Mesothelial cell of epicardium (in vitro differentiated cells): ENCODE measurements at places on chromosomes 2 and 18.

- no peak for DNase-seq
Observed at GRCh38 chr2:20257411-20257810, 32.5 kb upstream of the SDC1 start.

GRCh38 chr2:16055848-16056580 is 115.7 kb downstream of the MYCN start:
- DNase-seq = no peak

DNA sequence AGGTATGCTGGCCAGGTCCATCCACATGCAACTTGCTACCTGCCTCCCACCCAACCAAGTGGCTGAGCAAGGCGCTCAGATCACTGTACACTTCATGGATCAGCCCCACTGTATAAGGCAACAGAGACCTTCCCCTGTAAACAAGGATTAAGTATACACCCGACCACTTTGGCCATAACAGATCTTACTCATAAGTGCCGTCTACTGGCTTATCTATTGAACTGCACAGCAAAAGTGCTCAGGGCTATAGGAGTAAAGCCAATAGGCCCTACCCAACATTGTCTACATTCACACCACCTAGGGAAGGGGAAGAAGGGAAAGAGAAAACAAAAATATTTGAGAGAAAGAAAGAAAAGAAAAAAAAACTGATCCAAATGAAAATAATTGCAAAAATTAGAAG is 663.9 kb upstream of the LRRTM1 start:
- DNase-seq = no peak

- no peak for DNase-seq
Observed at GRCh38 chr2:7721413-7721995, 804.3 kb downstream of the RNF144A start.

DNA sequence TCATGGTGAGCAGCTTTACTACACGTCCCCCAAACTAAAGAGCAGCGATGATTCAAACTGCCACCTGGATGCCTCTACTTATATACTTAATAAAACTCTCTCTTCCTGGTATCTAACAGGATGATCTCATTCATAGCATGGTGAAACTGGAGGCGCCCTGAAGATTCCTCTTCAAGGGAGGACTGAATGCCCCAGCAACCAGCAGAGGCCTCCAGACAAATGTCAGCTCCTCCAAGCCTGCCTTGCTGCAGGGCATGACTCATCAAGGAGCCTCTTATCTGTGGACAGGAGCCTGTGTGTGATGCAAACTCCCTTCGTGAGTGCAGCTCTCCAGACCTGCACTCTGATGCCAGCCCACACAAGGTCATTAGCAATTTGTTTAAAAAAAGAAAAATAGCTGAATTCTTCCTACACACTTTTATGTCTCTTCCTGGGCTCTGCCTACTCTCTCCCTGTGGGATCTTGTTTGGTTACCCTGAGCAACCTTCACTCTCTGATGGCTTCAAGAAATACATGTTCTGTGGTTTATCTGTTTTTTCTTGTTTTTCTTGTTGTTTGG is 30.2 kb downstream of the LONRF2 start:
- DNase-seq = peak; percentile 69

- DNase-seq = no peak
Observed at GRCh38 chr2:128589681-128590080, 271.0 kb upstream of the HS6ST1 start.

DNA sequence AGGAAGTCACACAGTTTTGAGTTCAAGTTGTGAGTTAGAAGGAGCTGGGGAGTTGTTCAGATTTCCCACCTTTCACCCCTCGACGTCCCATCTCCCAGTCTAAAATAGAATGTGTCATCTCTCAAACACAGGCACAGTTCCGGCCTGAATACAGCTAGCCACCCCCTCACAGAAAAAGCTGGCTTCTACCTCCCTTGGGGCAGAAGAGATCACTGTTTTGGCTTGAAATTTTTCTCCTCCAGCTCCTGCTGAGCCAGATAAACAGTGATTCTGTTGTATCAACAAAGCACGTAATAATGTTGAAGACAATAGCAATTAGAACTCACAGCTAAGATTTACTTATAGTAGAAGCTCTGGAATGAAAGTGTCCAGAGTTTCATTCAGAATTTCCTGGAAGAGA is 74.7 kb downstream of the KIAA2012 start:
- no peak for DNase-seq

GRCh38 chr2:3747032-3747654 is 43.8 kb downstream of the DCDC2C start:
- no peak for DNase-seq

DNA sequence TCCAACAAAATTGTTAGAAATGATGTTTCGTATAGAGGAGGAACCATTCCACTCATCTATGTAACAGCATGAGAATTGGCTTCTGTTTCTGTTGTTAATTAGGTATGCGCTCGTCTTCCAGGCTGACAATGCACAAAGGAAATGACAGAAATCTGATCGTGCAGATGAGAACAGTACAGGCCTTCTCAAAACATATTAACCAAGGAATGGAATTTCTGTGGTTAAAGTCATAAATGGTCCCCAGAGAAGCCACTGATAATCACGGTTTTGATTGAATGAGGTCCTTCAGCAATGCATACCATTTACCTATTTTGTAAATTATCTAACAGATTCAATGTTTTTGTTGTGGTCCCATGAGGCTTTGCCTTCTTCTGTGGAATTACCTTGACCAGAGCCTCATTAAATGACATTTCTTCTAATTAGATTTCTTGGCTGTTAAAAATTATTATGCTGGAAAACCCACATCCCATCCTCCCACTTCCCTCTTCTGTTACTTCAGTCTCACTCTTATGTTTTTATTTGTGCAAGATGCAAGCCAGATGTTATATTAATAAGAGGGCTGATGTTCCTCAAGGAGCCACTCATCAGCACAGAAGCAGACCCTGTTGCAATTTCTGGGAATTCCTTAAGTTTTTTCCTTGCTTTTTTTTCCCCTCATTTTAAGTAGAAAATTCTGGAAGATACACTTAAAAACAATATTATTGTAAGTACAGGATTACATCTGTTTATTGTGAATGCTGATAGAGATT is 395.8 kb downstream of the PID1 start:
- DNase-seq = no peak

GRCh38 chr2:217685255-217685605 is 317.6 kb downstream of the TNS1 start:
- DNase-seq = no peak

GRCh38 chr2:233047667-233048066 is 12.5 kb upstream of the INPP5D start:
- no peak for DNase-seq

DNA sequence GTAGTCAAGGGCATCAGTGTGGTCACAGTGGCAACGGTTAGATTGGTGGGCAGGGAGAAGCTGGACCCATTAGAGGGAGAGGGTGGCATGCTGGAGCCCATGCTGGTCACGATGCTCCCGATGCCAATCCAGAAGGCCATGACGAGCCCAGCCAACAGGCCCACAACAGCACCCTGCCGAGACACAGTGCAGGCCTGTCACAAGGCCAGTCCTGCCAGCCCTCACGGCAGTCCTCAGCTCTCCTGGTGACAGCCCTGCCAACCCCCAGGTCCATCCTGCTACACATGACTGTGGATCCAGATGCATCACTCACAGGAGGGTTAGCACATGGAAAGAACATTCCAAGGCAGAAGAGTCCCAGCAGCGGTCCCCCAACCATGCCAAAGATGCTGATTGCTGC is 10.2 kb upstream of the ATRAID start:
- no peak for DNase-seq

GRCh38 chr18:79687806-79688205 is 8.2 kb downstream of the CTDP1 start:
- DNase-seq = no peak

GRCh38 chr2:27249891-27250651 is 12.8 kb downstream of the SLC30A3 start:
- DNase-seq = peak; percentile 70
